ENCODE measurements at places on chromosomes 6 and 20.

- no peak for DNase-seq
These were observed 6.8 kb downstream of the KCNQ2 start for GRCh38 chr20:63465380-63466249.

- no peak for DNase-seq
These were observed 73.2 kb downstream of the PSMG4 start for GRCh38 chr6:3331971-3332370.

- no peak for DNase-seq
These were observed 14.5 kb upstream of the PSMG4 start for GRCh38 chr6:3244003-3244831.

DNA sequence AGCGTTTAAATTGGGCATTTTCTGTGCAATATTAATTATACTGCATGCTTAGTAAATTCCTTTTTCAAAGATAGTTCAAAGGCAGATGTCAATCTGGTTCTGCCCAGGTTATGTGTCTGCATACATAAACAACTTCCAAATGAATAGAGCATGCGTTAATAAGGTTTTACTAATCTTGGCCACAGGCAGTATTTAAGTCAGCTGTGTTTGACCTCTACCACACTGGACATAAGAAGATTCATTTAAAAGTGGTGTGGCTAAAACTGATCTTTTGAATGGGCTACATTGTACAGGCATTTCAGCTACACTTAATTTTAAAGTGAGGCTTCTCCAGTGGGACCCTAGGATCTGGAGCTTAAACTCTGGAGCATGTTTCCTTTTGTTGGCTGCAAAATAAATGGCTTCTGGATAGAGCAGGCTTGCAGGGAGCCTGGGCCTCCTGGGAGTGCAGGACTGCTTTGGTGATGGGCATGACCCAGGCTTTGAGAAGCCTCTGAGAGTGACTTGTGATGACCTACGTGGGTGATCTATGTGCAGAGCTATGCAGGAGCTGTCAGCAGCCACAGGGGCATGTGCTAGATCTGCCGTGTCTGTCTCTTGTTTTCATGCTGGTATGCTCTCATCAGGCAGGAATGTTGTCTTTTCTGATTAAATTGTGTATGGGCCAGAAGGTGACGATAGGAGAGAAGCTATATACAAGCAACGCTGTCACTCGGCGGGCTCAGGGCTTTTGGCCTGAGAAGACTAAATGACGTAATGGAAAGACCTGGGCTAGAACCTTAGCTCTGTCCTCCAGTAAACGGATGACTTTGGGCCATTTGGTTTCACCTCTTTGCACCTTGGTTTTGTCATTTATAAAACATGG lies 331.2 kb downstream of the QKI start:
- DNase-seq, result no peak

DNA sequence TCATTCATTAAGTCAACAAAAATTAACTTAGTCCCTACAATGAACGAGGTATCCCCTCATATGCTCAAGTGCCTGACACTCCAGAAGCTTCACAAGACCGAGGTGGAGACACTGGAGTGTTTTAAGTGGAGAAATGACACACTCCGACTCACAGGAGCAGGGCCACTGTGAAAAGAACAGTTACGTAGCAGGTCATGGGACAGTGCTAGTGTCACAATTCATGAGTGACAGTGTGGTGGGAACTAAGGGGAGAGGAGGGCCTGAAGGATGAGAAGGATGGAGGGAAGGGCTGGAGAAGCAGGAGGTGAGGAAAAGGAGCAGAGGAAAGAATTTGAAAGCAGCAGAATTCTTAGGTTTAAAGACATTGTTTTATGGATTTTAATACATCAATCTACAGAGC lies 1.3 kb upstream of the HLA-A start:
- no peak for DNase-seq

GRCh38 chr20:62922451-62922921 lies 3.8 kb downstream of the DIDO1 start:
- DNase-seq, result no peak

DNA sequence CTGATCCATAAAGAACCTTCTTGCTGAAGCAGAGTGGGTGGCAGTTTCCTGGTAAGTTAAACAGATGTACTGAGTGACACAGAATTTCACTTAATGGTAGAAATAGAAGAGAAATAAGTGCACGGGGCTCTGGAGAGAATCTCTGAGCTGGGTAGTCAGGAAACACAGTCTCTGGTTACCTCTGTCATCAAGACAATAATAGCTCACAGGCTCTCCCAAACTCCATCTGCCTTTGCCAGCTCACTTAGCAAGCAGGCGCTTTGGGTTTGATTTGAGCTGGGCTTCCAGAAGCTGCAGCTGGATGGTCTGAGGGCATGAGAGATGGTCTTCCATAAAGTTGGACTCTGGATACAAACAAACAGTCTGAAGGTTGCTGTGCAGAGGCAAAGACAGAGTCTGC lies 39.6 kb upstream of the PRSS35 start:
- no peak for DNase-seq

- no peak for DNase-seq
These were observed 1.2 kb upstream of the C6orf62 start for GRCh38 chr6:24720131-24720603.

DNA sequence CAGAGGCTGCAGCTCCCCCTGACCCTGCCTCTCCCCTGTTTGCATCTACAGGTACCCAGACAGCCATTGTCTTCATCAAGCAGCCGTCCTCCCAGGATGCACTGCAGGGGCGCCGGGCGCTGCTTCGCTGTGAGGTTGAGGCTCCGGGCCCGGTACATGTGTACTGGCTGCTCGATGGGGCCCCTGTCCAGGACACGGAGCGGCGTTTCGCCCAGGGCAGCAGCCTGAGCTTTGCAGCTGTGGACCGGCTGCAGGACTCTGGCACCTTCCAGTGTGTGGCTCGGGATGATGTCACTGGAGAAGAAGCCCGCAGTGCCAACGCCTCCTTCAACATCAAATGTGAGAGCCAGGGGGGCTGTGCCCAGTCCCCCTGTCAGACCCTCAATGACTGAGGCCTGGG lies 42.1 kb upstream of the SRF start:
- no peak for DNase-seq

GRCh38 chr6:155117256-155117655 lies 122.1 kb downstream of the TIAM2 start:
- DNase-seq, result no peak

DNA sequence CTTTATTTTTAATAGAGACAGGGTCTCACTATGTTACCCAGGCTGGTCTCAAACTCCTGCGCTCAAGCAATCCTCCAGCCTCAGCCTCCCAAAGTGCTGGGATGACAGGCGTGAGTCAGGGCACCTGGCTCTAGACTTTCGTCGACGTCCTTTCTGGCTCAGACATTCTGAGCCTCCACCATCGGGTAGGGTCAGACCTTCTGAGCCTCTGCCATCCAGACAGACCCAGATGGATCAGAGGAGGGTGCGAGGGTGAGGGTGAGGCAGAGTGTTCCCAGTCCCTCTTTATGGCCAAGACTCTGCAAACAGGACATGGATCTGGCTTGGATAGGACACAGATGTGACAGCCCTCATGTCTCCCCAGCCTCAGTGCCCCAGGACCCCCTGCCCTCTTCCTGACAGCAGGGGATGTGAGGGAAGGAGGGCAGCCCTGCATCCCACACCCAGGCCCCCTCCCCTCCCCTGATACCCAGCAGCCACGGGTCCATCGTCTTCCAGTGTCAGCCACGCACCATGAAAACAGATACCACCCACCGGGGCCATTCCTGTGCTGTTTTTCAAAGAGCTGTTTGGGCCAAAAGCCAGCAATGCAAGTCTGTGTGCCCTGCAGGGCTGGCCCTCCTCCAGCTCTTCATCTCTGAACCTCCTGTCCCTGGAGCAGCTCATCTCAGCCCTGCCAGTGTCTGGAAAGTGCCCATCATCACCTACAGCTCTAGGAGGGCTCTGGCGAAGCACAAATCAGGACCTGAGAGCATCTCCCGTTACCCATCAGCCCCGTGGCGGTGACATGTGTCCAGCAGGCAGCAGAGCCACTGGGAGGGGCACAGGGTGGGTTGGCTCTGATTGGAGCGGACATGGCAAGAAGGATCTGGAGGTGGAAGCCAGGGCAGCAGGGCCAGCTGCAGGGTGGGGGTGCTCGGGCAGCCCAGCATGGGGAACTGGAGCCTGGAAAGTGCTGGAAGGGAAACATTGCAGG lies 208.4 kb downstream of the PREX1 start:
- DNase-seq, result peak; percentile 97

GRCh38 chr6:79384845-79385244 lies 150.4 kb upstream of the HMGN3 start:
- no peak for DNase-seq

DNA sequence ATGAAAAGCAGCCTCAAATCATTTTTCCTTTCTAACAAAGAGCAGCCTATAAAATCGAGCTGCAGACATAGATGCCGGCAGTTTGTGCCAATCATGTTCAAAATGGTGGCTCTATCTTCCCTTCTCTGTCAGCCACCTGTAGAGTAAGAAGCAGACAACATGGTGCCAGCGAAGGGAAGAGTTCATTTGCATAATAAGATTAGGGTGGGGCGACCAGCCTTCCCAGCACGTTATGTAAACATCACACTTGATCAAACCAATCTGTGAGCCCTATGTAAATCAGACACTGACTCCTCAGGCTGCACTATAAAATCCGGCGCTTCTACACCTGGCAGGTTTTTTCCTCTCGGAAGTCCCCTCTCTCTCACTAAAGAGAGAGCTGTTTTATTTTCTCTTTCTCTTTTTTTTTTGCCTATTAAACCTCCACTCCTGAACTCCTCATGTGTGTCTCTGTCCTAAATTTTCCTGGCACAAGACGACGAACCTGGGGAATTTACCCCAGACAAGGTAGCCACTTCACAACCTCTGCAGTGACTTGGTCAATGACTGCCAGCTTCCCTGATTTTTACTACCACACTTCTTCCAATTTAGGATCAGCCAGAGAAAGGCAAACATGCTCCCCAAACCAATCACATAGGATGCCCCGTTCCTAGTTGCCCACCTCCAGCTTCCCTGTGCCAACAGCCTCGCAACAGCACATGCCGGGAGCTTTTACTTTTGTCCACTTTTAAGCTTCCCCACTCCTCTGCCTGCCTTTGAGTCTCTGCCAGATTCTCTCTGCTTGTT lies 12.9 kb downstream of the TPMT start:
- no peak for DNase-seq

DNA sequence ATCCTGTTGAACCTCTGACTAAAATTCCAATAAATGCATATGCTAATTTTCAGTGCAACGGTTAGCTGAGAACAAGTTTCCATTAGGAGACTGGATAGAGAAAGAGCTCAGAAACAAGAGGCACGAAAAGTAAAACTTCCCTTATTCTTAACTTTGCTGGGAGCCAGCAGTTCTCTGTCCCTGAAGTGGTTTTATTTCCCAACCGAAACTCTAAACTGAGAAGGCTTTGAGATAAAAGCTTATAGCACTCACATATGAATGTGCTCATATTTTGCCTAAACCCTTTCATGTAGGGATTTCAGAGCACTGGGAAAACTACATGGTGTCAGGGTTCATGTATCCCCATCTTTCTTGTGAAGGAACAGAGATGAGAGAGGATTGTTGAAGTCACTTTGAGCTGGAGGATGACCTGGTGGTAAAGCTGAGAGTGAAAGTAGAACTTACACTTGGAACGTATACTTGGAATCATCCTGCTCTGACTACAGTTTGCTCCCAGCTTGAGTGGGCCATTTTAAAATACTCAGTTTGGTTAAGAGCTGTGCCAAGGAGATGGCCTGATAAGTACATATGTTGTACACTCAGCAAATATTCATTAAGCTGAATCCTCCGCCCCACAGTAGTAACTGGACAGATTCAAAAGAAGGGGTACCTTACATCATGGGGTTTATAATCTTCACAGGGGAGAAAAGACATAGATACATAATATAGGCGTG lies 324.2 kb upstream of the CNR1 start:
- no peak for DNase-seq

DNA sequence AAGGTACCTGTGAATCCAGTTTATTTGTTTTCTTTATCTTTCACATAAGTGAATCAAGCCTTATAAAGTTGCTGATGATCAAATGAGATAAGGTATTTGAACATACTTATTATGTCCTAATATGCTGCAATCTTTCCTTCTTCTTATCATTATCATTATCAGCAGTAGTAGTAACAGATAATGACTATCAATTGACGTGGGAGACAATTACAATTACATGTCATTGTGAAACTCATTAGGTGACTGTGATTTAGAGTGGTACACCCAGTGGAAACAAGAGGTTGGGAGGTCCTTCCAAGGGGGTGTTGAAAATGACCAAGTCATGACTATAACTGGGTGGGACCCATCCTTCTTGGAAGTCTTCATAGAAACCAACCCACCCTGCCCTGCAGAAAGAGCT lies 2.8 kb downstream of the CLIC5 start:
- DNase-seq, result no peak

DNA sequence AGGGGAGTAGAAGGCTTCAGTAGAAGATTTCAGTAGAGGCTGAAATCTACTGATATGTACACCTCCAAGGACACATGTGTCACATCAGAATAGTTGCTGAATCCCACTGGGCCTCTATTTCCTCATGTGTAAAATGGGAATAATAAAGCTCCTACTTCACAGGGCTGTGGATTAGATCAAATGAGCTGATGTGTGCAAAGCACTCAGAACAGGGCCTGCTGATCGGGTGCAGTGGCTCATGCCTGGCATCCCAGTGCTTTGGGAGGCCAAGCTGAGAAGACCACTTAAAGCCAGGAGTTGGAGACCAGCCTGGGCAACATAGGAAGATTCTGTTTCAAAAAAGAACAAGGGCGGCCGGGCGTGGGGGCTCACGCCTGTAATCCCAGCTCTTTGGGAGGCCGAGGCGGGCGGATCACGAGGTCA lies 8.1 kb upstream of the AP5S1 start:
- no peak for DNase-seq

GRCh38 chr6:44892579-44892978 lies 435.6 kb upstream of the RUNX2 start:
- DNase-seq, result no peak

- DNase-seq, result no peak
These were observed 2.0 kb downstream of the FGD2 start for GRCh38 chr6:37007340-37008043.

GRCh38 chr6:139708337-139709199 lies 334.1 kb upstream of the CITED2 start:
- DNase-seq, result no peak

DNA sequence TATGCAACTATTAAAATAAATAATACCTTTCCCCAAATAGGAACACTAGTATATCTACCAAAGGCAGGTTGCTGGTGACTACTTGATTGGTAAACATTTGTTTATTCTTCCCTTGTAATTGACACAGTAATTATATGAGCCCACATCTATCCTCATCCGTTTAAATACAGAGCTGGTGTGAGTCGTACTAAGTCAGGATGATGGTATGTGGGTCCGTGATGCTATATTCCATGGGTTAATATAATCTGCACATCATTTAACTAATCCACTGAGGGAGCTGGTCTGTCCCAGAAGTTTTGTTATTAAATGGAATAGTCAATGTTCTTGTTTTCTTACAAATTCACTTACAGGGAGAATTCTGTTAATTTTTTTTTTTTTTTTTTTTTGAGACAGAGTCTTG lies 164.0 kb upstream of the AGPAT4 start:
- DNase-seq, result no peak

GRCh38 chr6:87250019-87250418 lies 72.4 kb upstream of the SMIM8 start:
- no peak for DNase-seq

DNA sequence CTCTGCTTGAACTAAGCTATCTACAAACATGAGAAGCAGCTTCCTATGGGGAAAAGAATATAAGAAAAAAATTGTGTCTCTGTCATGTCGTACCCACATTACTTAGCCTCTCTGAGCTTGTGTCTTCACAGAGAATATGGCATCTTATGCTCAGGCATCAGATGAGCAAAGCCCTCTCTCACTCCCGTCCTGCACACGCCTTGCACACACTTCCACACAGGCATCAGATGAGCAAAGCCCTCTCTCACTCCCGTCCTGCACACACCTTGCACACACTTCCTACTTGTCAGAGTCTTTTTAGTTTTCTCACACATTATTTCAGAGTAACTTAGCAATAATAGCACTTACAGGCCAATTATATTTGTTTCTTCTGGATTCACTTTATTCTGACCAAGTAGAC lies 79.0 kb upstream of the DUSP22 start:
- DNase-seq, result no peak

Data from NCI-H446 treated with DMSO at 0.1 percent for 48 hours (cell line).